ENCODE measurements at places on chromosomes 3 and 15.

- no peak for DNase-seq
Observed at GRCh38 chr3:153572654-153573053, 410.6 kb downstream of the RAP2B start.

- no peak for DNase-seq
Observed at GRCh38 chr3:144820726-144821125, 849.1 kb downstream of the DIPK2A start.

GRCh38 chr15:69983696-69984265 lies 113.9 kb downstream of the TLE3 start:
- no peak for DNase-seq

DNA sequence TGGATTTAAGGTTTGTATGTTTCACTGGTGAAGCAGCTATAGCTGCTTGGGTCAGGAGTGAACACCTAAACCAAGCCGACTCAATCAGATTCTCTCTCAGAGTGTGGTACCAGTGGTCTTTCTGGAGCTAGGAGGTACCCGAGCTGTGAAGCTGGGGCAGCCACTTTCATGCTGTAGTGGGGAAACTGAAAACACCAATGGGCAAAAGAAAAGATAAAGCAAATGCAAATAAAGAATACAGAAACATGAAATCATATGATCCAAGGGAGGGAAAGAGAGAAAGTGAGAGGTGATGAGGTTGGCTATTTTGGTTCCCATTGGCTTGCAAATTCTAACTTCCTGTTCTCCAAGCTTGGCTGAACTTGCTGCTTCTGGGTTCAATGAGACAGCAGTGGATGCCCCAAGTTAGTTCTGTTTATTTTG lies 212.3 kb upstream of the CFAP20DC start:
- no peak for DNase-seq

- DNase-seq: no peak
Observed at GRCh38 chr3:194120789-194121770, 14.9 kb upstream of the HES1 start.

DNA sequence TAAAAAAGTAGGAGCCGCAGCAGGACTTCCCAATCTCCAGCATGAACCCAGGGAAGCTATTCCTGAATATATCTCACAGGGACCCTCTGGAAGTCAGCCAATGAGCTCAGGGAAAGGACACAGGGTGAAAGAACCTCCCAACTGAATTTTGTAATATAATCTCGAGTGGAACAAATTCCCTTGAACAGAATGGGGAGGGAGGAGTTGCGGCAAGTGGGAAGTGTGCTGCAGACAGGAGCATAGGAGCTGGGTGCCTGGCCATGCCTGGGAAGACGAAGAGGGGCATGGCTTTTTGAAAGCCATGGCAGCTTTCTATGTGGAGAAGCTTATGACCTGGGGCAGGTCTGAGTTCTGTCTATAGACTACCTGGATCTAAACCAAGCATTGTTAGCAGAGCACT lies 98.4 kb downstream of the CBLB start:
- DNase-seq: no peak

DNA sequence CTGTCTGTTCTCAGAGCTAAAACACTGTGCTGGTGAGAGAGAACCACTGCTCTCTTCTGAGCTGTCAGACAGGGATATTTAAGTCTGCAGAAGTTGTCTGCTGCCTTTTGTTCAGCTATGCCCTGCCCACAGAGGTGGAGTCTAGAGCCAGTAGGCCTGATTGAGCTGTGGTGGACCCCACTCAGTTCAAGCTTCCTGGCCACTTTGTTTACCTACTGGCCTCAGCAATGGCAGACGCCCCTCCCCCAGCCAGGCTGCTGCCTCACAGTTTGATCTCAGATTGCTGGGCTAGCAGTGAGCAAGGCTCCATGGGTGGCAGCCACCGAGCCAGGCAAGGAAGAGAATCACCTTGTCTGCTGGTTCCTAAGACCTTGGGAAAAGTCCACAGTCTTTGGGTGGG lies 21.0 kb upstream of the CACNA1D start:
- no peak for DNase-seq

GRCh38 chr3:161221806-161222600 lies 892 bp downstream of the NMD3 start:
- DNase-seq: peak; percentile 2

GRCh38 chr15:64355348-64355943 lies 527 bp downstream of the CSNK1G1 start:
- DNase-seq: no peak

- DNase-seq: no peak
Observed at GRCh38 chr3:123163141-123163540, 38.6 kb upstream of the SEC22A start.

- no peak for DNase-seq
Observed at GRCh38 chr3:14357463-14357862, 44.9 kb upstream of the SLC6A6 start.

DNA sequence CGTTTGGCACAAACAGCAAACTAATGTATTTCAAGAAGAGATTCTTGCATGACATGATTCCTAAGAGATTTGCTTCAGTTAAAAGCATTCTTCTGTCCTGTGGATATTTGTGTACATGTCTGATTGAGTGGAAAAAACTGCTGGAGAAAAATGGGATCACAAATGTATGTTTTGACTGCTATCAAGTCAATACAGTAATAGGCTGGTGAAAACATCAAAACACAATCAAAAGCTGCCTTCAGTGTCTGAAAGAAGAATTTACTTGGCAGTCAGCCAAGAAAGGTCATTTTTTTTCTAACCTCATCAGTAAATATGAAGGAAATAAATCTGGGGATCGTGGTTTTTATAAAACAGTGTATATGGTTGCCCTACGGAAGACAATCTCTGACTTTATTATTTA lies 1214.8 kb downstream of the NSUN3 start:
- no peak for DNase-seq

DNA sequence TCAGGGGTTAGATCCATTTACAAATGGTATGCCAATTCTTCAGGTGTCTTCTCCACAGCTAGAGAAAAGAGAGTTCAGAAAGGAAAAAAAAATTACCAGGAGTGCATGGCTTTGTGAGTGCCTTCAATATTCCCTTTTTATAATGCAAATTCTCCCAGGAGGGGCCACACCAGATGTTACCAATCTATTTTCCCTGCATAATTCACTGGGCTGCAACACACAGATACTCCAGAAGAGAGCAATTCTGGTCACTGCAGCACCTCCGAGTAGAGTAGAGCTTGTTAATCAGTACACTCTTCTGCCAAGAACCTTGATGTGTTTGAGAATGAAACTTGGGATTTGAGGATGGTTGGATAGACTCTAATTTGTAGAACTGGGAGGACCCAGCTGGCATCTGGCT lies 80.7 kb upstream of the SPRED1 start:
- DNase-seq: no peak

DNA sequence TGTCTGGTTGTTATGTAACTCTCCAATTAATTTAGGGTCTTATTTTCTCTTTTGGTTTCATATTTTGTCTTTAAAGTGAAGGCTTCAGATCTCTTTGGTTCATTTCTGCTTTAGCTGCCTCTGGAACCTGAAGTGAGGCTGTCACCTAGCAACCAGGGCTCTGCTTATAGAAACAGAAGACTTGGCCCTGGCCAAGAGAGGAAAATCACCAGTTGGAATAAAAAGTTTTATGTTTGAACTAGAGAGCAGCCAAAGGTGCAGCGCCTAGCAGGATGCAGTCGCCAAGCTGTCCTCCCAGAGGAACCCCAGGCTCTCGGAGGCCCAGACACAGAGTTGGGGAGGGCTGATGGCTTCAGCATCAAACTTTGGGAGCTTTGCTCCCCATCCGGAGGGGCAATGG lies 41.1 kb downstream of the LYZL4 start:
- DNase-seq: peak; percentile 38

DNA sequence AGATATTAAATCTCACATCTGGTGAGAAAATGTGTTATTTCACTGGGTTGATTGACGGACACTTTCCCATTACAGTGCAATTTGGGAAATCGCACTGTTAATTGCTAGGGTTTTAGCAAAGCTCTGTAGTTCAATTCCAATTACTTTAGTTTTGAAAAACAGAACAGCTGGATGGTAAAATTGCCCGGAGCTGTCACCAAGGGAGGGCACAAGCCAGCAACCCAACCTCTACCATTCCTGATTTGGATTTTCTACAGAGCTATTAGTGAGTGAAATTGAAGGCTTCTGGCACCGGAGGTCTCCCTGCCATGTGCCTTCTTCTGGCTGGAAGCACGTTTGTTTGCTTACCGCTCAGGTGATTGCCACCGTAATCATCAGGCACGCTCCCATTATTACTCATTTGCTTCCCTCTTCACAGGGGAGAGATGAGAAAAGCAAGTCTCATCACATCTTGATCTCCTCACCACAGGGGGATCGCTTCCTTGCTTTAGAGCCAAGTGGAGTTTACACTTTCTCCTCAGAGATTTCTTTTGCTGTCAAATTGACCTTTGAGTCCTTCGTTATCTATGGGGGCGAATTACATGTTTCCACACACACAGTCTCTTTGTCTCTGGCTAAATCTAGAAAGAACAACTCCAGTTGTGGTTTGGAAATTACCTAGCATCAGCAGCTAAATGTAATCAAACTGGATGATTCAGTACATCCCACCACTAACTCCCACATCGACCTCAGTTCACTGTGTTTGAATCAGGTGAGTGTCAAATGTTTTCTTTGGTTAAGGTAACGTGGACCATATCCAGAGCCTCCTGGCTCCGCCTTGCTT lies 421.7 kb upstream of the GOLIM4 start:
- DNase-seq: no peak

GRCh38 chr3:55431041-55431440 lies 56.1 kb downstream of the WNT5A start:
- DNase-seq: no peak

DNA sequence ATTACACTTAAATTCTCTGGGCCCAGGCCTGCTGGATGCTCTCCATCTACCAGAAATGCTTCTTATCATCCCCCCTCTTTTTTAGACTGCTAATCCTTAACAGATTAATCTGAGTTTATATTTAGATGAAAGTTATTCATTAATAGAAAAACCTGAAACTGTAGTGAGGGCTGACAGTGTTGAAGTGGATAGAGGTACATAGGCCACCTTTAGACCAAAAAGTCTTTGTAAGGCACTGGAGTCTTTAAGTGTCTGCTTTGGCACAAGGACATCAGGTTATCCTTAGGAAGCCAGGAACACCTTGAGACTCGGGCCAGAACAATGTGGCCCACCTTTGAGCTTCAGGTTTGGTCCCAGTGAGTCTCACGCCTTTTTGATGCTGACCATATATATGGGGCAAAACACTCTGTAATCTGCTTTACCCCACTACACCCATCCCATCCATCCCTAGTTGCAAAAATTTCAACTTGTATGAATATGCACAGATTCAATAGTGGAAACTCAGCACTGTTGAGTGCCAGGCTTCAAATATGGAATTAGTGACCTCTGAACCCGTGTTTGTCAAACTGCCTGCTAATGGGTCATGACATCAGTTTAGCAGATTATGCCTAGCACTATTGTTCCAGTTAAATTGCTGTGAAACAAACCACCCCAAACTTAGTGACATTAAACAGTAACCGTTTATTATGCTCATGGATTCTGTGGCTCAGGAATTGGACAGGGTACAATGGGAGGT lies 44.0 kb downstream of the PDE8A start:
- no peak for DNase-seq

- DNase-seq: no peak
Observed at GRCh38 chr3:152853196-152853595, 18.3 kb downstream of the P2RY1 start.

DNA sequence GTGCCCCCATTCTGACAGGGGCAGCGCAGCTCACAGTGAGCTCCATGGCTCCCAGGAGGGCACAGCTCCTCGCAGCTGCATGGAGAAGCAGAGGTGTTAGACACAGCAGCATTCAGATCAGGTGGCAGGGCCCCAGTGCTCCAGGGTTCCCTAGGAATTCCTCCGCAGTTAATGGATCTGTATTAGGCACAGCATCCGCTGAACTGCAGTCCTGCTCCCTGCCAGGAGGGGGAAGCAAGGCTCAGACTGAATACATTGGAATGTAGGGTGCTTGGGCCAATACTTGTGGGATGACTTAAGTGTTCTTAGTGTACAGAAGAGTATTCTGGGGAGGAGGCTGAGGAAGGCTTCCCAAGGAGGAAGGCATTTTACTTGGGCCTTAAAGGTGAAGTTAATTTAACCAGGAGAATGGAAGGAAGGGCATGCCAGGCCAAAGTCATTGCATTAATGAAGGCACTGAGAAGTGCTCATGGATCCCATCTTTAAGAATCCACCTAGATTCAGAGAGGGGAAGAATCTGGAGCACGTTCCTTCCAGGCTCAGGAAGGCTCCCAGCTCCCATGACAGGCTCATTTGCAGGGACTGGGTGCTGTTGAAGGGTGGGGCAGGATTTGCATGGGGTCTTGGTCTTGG lies 111.6 kb downstream of the RAB11A start:
- DNase-seq: no peak

DNA sequence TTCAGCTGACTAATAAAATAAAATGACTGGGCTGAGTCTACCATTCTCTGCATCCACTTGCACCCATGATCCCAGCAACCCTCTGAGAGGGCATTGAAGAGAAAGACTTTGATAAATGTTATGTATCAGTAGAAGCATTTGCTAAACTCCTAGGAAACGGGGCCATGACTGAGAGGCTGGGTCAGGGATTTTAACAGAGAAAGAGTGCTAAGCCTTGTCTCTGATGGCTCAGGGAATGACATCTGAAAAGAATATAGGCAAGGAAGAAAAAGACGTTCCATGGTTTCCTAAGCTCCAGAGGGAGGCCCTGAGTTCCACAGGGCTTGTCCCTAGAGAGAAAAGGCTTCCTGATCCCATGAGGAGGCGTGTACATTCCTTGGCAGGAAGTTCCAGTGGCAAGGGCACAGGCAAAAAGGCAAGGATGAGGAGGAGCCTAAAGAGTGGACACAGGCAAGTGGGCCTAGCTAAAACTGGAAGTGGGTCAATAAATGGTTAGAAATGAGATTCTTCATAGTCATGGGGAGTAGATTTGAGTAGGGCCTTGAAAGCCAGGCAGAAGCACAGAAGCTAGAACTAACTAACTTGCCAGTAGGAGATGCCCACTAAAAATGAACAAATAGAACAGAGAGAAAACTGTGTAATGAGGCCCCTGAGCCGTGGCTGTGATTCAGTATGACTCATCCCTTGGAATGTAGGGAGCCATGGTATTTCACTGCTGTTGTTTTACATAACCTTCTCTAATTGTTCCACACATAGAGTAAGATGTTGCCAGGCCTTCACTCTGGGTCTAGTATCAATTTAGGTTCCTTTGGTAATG lies 44.9 kb upstream of the MANF start:
- DNase-seq: no peak

GRCh38 chr3:44930911-44931310 lies 45.1 kb downstream of the ZDHHC3 start:
- no peak for DNase-seq

All from NCI-H2029 (cell line).